ENCODE measurements at places on chromosomes 11 and 22.

GRCh38 chr22:36360871-36361383, 26.8 kb downstream of the MYH9 start:
- no peak for DNase-seq

- DNase-seq = no peak
Observed at GRCh38 chr11:46345131-46345597, 2.1 kb upstream of the DGKZ start.

- no peak for DNase-seq
Observed at GRCh38 chr11:110069158-110069737, 23.9 kb upstream of the ZC3H12C start.

DNA sequence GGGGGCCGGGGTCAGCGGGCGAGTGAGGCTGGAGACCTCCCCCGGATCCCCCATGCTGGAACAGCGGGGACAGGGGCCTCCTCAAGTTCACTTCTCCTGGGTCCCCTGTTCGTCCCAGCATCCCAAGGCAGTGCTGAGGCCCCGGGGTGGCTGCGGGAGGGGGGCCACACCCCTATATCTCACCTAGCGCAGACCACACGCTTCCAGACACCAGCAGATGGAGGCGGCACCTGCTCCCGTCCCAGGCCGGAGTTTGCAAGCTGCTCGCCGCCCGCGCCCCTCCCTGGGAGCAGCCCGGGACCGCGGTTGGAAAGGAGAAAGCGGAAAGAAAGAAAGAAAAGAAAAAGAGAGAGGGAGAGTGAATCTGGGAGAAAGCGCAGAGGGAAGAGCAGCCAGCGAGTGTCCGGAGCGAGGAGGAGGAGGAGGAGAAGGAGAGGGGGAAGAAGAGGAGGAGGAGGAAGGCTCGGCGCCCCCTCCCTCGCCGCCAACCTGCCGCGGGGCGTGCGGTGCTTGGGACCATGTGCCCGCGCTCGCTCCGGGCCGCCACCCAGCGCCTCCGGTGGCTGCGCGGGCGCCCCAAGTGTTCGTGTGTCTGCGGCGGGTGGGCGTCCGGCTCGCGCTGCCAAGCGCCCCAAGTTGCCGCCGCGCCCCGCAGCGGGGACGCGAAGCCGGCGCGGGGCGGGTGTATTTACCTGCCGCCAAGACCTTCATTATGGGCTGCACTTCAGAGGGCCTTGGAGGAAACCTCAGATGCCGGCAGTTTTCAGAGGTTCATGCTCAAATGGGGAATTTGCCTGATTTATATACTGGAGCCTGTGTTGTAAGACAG, at the start of gene LIF:
TSS of gene LIF (minus strand) at position 775 of the 829 bp plus-strand sequence. CDS start at position 711, 64 bp downstream.
- no peak for DNase-seq

DNA sequence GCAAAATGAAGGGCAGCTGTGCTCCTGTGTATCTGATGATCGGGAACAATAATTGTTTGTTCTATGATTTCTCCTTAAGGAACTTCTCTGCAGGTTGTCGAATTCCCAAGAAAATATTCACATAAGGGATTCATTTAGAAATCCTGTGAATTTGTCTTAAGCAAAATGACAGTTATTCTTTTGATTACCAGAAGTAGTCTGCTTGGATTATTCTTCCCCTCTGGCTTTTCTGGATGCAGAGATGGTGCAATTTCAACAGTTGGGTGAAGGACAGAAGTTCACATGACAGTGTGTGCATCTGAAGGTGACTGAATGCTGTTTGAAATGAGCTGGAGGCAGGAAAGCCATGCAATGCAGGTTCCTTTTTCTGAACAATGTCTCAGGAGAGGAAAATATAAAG, 137.2 kb upstream of the MTMR2 start:
- DNase-seq = no peak

GRCh38 chr11:128803449-128804245, 63.4 kb downstream of the KCNJ1 start:
- DNase-seq = no peak

- DNase-seq = no peak
Observed at GRCh38 chr22:29145321-29146072, 60.2 kb upstream of the EMID1 start.

GRCh38 chr11:69999721-70000120, 78.4 kb upstream of the ANO1 start:
- no peak for DNase-seq

GRCh38 chr11:3203221-3204043, 15.2 kb downstream of the MRGPRG start:
- DNase-seq = no peak

DNA sequence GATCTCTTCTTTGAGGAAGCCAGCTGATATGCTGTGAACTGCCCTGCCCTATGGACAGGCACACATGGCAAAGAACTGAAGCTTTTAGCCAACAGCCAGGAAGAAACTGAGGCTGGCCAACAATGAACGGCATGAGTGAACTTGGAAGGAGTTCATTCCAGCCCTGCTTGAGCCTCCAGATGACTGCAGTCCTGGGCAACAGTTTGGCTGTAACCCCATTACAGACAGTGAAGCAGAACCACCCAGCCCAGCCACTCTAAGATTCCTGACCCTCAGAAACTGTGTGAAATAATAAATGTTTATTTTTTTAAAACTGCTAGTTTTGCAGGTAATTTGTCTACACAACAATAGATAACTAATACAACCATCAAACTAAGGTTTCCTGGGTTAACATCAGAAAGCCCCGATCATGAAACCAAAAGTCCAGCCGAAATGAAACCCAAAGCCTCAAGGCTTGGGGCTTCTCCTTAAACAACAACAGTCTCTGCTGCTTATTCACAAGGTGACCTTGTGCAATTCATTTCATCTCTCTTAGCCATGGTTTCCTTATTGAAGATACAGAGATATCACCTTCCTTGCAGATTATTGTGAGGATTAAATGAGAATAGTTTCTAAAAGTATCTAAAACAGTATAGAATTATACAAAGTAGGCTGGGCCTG, 31.4 kb downstream of the PAK1 start:
- DNase-seq = no peak

GRCh38 chr11:2912498-2912897, 16.7 kb downstream of the PHLDA2 start:
- DNase-seq = no peak

DNA sequence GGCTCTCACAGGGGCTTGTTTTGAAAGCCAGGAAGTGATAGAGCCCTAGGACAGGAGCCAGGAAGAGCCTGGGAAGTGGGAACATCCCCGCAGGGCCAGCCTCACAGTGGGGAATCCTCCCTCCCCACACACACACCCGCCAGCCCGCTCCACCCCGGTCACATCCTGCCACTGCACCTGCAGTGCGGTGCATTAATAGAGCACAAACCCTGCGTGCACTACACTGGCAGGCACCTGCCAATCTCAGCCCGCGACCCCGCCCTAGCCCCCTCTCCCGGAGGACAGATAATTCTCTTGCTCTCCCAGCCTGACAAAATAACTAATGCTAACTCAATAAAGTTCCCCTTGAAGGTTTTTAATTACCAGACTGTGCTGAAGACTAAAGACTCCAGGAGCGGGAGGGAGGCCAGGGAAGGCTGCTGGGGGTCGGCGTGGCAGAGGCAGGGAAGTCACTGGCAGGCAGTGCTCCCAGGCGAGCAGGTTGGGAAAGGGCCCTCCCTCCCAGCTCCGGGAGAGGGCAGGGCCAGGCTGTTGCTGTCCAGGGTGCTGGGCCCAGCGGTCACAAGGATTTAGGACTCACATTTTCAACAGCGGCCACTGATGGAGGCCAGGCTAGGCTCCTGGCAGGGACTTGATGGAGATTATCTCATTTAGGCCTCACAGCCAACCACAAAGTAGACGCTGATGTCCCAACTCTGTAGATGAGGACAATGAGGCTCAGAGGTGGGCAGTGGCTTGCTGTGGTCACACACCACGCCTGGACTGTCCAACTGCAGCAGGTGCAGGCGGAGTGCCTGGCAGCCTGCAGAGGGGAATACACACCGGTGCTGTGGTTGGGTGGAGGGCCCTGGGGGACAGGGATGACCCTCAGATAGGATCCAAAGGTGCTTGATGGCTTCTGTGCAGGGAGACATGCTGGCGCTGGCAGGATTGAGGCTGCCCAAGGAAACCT, 23.9 kb upstream of the TCF20 start:
- DNase-seq = no peak

DNA sequence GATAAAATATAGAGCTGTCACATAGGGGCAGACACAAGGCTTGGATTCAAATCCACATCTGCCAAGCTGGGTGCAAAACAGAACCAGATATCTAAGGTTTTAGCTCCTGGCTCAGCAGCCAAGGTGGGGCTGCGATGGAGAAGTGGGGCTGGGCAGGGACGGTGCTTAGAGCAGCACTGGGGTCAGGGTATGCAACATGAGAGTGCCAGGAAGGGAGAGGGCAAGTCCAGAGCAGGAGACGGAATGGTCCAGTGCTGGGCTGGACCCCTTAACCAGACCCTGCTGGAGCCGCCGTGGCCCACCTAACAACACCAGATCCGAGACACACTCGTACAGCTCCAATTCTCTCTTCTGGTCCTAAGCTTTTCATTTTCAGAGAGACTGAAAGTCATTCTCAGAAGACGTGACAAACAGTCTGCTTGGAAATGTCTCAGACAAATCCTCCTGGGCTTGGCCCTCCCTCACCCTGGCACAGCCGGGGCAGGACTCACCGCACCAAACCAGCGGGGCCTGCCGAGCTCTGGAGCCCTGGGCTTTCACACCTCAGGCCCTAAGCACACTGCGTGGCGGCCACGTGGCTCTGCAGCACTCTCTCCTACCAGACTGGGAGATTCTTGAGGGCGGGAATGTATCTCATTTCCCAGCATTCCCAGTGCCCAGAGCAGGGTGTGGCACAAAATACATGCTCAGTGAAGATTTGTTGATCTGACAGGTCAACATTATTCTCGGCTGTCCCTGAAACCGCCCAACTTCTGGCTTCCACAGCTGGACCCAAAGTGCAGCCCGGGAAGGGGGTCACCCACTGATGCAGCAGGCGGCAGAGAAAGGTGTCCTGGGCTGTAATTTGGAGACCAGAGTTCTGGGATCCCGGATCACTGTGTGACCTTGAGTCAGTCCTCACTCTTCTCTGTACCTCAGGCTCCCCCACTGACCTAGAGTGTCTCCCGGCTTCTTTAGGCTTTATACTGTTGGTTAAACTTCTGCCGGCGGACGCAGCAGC, 11.6 kb downstream of the LRRC32 start:
- no peak for DNase-seq

DNA sequence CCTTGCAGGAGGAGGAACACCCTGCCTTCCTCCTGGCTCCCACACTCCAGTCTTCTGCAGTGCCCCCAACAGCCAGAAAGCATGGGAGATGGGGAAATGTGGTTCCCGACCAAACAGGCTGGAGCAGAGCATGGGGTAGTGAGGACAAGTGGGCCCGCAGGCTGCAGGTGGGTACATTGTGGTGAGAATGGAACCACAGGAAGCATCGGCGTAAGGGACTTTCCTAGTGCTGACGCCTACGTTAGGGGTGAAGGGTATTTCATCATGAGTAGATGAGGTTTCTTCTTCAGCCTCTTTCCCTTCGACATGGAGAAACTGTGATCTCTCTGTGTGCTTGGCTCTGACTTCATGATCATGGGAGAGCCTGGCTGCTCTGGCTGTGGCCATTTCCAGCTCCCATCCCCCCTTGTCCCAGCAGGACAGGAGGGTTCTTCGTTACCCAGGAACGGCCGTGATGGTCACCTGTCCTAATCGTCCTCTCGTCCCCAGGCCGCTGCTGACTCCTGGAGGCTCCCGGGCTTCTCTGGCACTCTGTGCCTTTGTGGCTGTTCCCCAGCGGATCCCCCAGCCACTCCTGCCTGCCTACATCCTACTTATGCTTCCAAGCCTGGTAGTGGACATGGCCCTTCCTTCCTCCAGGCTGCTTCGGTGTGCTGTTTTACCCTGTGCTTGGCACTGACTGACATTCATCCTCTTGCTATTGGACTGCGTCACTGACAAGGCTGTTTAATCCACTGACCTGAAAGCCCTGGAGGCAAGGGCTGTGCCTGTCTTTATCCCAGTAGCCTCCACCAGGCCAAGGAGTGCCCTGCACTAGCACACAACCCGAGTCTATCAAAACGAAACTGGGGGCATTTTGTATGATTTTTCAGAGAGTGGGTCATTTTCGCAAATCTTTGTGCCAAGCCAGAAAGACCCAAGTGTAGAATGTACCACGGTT, 65.2 kb upstream of the CECR2 start:
- DNase-seq = no peak

DNA sequence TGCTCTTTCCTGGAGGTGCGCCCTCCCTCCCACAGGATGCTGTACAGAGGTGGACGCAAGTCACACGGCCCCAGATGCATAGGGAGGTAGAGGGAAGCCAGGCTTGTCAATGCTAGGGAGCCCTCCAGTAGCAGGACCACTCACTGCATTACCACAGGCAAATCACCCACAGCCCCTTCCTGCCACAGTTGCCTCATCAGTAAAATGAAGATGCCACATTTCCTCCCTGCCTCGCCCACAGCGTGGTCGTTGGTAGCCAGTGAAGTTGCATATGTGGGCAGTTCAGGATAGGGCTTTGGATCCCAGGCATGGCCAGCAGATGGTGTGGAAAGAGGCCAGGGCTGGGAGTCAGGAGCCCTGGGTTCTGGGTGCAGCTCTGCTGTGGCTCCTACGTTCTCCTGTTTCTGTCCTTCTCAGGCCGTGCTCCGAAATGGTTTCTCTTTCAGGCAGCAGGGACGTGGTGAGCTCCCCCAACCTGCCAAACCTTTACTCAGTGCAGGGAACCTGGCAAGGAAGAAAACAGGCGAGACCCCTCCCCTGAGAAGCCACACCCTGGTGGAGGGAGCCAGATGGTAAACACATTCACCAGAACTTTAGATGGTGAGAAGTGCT, 22.6 kb downstream of the DAGLA start:
- no peak for DNase-seq

DNA sequence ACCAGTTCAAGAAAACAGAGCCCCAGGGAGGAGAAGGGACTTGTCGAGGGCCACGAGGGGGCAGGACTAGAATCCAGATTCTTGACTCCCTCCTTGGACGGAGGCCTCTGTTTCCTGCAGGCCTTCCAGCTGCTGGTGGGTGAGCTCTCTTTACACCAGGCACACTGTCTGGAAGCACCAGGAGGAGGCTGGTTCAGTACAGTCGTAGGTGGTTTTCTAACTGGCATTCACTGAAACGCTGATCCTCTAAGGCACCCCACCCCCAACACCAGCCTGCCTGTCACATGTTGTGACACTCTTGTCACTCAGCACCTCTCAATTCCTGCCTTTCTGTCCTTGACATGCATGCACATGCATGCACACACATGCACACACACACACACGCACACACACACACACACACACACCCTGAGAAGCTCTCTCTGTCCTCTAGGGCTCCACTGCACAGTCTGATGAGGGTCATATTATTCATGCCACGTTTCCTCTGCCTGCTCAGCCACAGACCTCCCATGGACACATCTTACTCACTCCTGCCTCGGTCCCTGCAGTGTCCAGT, 751 bp downstream of the MS4A10 start:
- no peak for DNase-seq

- DNase-seq = no peak
Observed at GRCh38 chr22:41687901-41688364, 734 bp downstream of the SNU13 start.

GRCh38 chr11:28098257-28098656, 9.7 kb downstream of the KIF18A start:
- no peak for DNase-seq

Data from left renal cortex interstitium (tissue), 4 donors.